ENCODE measurements at places on chromosomes 4 and X. TPM values are rescaled to one million over a fixed set of nuclear protein-coding genes. Genes with fewer than 3 reads are reported as not detected.

GRCh38 chr4:3288571-3289094 is 4.2 kb upstream of the RGS12 start:
- DNase-seq: no peak

GRCh38 chr4:122121593-122121992 is 30.5 kb upstream of the BLTP1 start:
- no peak for DNase-seq

GRCh38 chrX:132107291-132107690 is 20.5 kb downstream of the FRMD7 start:
- no peak for DNase-seq

DNA sequence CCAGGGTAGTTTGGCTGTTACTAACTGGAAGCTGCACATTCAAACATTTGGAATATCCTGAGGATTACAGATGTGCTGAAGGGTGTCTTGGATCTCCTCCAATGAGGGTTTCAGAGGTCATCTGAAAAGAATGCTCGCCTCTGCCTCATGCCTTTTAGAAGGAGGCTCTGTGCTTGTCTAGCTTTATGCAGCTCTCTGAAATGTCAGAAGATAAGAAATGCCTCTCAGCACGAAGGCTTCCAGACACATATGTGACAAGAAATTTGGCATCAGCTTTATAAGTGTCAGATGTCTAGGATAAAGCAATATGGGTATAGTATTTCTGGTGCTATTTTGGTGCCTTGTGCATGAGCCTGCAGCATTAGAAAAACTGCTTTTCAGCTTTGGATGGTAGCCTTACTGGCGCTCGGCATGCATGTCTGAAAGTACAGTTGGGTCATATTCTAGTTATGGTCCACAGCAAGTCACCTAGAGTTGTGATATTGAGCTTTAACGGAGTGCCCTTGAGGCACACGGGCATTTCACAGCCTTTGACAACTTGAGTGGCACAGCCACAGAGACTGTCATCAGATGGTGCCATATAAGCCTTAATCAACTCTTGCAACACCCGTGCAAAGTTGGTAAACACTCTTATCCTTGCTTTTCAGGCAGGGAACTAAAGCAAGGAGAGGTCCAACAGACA is 70.8 kb upstream of the PGRMC2 start:
- no peak for DNase-seq

DNA sequence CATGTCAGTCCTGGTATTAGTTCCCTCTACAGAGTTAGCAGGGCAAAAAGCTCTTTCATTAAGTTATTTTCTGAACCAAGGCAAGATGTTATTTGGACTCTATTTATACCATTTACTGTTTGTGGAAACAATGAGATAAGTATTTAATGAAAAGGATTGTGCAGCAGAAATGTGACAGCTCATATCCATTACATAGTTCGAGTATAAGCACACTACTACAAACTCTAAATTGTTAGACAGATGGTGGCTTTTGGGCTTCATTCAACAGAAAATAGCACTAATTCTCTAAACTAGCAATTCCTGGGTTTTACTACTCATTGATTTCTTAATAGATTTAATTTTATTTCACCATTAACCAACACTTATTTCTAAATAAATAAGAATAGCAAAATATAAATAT is 95.2 kb upstream of the ANK2 start:
- DNase-seq: no peak

DNA sequence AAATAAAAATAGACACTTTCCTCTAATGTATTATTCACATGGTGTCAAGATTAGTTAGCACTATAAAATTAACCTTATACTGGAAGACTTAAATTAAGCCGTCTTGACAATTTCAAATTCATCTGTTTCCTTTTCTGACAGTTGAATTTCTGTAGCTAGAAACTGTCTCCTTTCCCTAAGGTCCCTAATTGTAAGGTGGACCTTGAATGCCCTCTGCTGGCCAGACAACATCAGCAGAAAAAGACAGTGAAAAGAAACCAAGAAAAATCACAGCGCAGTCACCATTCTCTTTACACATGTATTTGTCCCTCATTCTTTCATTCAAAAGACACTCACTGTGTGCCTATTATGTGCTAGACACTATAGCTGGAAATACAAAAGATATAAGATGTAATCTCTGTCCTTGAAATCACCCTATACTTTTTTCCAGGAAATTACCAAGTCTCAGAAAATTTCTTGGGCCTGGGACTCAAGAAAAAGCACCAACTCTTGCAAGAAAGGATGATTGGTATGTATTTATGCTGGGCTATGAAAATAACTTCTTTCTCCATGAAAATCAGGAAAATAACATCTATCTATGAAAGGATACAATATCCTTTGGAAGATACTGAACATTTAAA is 32.7 kb upstream of the AMBN start:
- DNase-seq: no peak

DNA sequence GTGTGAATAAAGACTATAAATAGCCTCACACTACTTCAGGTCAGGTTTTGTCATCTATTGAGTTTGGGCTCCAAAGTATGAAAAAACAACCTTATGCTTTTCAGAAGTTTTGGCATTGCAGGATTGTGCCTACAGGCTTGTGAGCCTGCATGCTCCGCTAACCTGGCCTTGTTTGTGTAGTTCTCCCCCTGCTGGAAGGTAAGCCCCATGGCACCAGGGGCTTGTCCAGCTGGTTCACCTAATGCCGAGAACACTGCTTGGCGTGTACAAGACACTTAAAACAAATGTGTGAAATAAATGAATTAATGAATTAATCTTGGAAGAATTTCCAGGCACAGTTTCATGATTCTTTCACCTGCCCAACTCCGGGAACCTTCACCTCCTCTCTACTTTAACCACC is 1.8 kb upstream of the HSD17B10 start:
- no peak for DNase-seq

- no peak for DNase-seq
Measured at GRCh38 chrX:16067886-16068515, 55.4 kb upstream of the GRPR start.

Gene DUSP21
- total RNA-seq: not detected

Gene CXCR3
- 0.32 TPM for total RNA-seq

- DNase-seq: no peak
Measured at GRCh38 chr4:107069049-107069448, 32.9 kb upstream of the DKK2 start.

Gene FRAS1
- 2.3 TPM for total RNA-seq

DNA sequence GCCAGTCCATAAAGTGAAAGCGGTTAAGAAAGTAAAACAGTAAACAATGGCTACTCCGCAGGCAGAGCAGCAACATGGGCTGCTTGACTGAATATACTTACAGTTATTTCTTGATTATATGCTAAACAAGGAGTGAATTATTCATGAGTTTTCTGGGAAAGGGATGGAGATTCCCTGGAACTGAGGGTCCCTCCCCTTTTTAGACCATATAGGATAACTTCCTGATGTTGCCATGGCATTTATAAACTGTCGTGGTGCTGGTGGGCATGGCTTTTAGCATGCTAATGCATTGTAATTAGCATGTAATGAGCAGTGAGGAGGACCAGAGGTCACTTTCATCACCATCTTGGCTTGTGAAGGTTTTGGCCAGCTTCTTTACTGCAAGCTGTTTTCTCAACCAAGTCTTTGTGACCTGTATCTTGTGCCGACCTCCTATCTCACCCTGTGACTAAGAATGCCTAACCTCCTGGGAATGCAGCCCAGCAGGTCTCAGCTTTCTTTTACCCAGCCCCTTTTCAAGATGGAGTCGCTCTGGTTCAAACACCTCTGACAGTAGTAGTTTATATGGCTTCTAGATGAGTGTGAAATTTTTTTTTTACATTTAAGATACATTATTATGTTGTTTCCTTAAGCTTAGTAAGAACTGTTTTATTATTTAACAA is 514.8 kb upstream of the TENM3 start:
- no peak for DNase-seq

DNA sequence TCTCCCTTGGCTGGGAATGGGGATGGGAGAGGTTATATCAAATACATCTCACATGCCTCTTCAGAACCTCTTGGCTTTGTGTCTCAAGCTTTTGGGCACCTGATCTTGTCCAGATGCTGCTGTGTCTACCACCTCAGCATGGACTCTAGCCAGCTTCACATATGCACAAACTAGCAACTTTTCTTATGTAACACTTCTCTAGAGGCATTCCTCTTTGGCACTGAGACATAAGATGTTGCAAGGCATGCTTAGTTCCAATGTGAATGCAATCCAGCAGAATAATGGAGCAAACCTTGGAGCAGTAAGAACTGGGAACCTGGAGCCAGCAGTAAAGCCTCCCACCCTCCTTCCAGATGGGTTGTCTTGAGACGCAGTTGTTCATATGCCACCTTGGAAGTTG is 113.4 kb upstream of the TMEM47 start:
- no peak for DNase-seq

- no peak for DNase-seq
Measured at GRCh38 chrX:1119275-1119674, 93.2 kb downstream of the CRLF2 start.

Gene SYAP1
- total RNA-seq: 30.9 TPM

Gene HTN1
- not detected for total RNA-seq

- DNase-seq: no peak
Measured at GRCh38 chrX:10755439-10756334, 135.3 kb upstream of the MID1 start.

- DNase-seq: no peak
Measured at GRCh38 chr4:88609387-88609786, 17.1 kb downstream of the HERC3 start.

Gene SMR3B
- not detected for total RNA-seq

- no peak for DNase-seq
Measured at GRCh38 chr4:163233321-163233720, 66.6 kb upstream of the NAF1 start.

DNA sequence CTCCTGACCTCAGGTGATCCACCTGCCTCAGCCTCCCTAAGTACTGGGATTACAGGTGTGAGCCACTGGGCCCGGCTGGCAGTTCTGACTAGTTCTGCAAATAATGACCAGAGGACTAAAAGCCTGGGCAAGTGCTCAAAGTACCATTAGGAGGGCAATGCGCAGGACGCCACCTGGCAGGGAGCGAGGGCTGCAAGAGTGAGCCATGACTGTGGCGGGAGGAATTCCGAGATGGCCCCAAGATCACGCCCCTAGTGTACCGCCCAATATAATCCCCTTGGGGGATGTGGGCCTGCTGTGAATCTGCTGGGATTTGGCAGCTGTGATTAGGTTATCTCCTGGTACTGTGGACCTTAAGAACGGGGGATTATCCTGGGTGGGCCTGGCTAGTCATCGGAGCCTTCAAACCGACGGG is 26.2 kb upstream of the GPR78 start:
- no peak for DNase-seq

- no peak for DNase-seq
Measured at GRCh38 chr4:40848251-40848650, 98.5 kb downstream of the NSUN7 start.

All from posterior vena cava (tissue), 2 donors.